ENCODE measurements at places on chromosomes 6 and 20. TPM values are rescaled to one million over a fixed set of nuclear protein-coding genes. Genes with fewer than 3 reads are reported as not detected.

DNA sequence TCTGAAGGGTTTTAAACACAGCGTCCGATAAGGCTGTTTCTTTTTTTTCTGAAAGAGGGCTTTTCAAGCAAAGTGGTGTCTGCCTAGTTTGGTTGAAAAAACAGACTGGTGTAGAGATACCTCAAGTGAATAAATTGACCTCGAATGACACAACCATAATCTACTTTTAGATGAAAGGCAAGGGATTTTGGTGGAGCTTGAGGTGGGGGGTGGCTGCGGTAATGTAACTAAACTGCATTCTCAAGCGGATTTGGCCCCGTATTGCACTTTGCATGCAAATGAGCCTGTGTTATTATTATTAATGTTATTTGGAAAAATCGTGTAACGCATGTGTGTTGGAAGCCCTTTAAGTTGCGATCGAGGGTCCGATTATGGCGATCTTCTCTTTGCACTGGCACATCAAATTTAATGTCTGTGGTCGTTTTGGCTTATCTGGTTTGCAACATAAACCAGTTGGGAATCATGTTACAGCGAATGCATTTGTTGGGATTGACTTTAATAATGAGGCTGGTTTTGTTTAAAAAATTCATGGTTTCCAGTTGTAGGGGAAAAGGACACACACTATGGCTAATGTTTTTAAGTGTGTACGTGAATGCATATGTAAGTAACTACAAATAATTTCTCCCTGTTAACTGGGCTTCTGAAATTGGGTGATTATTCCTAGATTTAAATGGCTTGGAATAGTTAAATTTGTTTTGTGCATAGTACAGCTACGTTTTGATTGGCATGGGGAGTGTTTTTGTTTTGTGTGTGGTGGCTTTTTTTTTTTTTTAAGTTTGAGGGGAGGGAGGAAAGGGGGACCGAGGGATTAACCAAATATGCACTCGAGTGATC, 1.0 kb downstream of the JARID2 start:
- H3K27ac ChIP-seq: peak overlapping the region; percentile 97
- H3K36me3 ChIP-seq: peaks cover 22% of the 10 kb centered on the region
- peak overlapping the region; percentile 100 for H3K4me3 ChIP-seq

DNA sequence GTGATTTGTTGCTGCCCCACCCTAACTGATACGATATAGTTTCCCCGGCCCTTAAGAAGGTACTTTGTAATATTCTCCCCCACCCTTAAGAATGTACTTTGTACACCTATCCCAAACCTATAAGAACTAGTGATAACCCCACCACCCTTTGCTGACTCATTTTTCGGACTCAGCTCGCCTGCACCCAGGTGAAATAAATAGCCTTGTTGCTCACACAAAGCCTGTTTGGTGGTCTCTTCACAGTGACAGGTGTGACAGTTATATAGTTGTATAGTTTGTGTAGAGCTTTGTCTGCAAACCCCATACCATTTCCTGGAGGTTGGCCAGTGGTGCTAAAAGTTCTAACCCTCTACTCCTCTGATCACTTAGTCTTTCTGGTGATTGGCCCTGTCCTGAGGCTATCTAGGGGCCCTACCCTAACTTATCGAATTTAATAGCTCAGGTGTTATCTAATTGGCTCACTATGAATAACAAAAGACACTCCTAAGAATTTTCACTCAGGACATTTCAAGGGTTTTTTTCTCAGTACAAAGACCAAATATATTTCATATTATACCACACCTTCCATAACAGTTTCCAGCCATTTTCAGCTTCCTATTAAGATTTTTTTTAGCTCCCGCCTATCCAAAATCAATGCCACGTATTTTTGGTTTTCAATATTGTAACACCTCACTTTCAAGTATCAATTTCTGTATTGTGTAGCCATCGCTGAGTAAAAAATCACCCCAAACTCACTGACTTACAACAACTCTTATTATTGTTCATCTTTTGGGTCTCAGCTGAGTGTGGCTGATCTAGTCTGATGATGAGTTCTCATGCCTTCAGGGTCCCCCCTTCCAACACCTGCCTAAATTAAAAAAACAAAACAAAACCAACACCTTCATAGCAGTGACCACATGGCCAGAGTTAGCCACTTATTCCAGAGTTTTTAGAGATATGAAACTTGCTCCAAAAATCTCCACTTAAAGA, 9.8 kb upstream of the BTN1A1 start:
- no peak for DNase-seq
- H3K4me1 ChIP-seq: peaks cover 10% of the 10 kb centered on the region
- no peaks in the 10 kb centered on the region for H3K27me3 ChIP-seq
- H3K27ac ChIP-seq: no peak overlapping the region
- H3K36me3 ChIP-seq: no peaks in the 10 kb centered on the region

- peaks cover 10% of the 10 kb centered on the region for H3K36me3 ChIP-seq
- H3K4me3 ChIP-seq: no peak overlapping the region
- no peak for DNase-seq
- no peaks in the 10 kb centered on the region for H3K27me3 ChIP-seq
Observed at GRCh38 chr6:166490671-166491500, 95.6 kb downstream of the RAMACL start.

GRCh38 chr6:166115609-166116008, 52.0 kb downstream of the TBXT start:
- DNase-seq: no peak
- H3K27ac ChIP-seq: no peak overlapping the region
- no peak overlapping the region for H3K4me3 ChIP-seq
- no peaks in the 10 kb centered on the region for H3K4me1 ChIP-seq
- H3K36me3 ChIP-seq: no peaks in the 10 kb centered on the region

GRCh38 chr6:128605961-128606360, 85.6 kb upstream of the PTPRK start:
- no peak overlapping the region for H3K4me3 ChIP-seq
- H3K36me3 ChIP-seq: no peaks in the 10 kb centered on the region
- H3K27me3 ChIP-seq: peaks cover 4% of the 10 kb centered on the region
- H3K4me1 ChIP-seq: peaks cover 5% of the 10 kb centered on the region

DNA sequence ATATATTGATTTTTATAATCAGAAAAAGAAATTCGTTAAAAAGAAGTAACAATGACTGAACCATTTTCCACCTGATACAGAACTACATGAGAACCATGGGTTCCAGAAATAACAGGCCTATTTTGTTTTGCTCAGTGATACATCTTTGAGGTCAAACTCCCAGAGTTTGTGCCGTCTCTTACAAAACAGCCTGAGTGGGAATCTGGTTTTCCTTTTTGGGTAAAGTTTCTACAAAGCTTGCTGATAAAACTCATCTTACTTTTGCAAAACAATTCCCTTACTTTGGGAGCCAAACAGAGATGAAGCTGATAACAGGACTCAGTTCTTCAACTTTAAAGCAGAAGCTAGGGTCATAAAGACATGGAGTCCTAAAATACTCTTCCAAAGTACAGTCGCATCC, 98.7 kb upstream of the FAM8A1 start:
- H3K27ac ChIP-seq: no peak overlapping the region
- no peaks in the 10 kb centered on the region for H3K36me3 ChIP-seq
- H3K4me3 ChIP-seq: no peak overlapping the region

DNA sequence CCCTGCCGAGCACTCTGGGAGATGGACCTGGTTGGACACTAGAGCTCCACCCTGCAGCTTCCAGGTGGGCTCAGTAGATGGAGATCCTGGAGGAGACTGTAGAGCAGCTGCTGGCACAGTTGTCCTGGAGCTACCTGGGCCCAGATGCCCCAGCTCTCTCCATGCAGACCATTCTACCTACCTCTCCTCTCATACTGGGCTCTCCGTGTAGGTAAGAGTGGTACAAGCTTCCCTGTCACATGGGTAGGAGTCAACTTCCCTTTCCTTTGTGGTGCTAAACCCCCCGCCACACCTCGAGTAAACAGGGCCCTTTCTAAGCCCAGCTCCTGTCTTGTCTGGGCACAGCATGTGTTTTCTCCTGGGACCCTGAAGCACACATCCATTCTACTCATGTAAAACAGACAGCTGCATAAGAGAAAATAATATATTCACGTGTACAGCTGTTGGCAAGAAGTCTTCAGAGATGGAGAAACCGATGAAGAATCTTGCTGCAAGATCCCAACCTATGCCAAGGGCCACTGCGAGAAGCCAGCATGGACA, 108.1 kb upstream of the DUSP22 start:
- no peak overlapping the region for H3K4me3 ChIP-seq
- H3K4me1 ChIP-seq: peaks cover 39% of the 10 kb centered on the region
- DNase-seq: no peak
- H3K36me3 ChIP-seq: no peaks in the 10 kb centered on the region
- H3K27ac ChIP-seq: no peak overlapping the region
- H3K27me3 ChIP-seq: peaks cover 4% of the 10 kb centered on the region

The RBBP8NL gene
- total RNA-seq: not detected

The OVOL2 gene
- not detected for total RNA-seq

DNA sequence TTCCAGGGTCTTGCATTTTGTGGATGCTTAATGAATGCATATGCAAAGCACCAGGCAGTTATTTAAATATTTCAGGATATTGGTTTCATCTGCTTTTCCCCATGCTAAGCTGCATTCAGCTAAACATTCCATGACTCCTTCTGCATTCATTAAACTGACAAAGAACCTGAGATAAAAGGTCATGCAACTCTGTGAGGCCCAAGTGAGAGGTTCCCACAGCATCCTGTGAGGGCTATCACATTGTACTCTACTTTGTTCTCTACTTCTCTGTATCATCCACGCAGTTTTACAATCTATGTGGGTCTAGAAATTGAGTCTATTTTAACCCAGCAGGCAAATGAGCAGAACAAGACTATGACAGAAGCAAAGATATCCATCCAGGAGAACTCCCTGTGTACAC, 86.4 kb upstream of the PRSS16 start:
- no peak overlapping the region for H3K4me3 ChIP-seq
- no peaks in the 10 kb centered on the region for H3K27me3 ChIP-seq
- H3K4me1 ChIP-seq: peaks cover 32% of the 10 kb centered on the region
- DNase-seq: no peak
- H3K36me3 ChIP-seq: no peaks in the 10 kb centered on the region
- H3K27ac ChIP-seq: no peak overlapping the region

The ZC3H12D gene
- total RNA-seq: 39.0 TPM

DNA sequence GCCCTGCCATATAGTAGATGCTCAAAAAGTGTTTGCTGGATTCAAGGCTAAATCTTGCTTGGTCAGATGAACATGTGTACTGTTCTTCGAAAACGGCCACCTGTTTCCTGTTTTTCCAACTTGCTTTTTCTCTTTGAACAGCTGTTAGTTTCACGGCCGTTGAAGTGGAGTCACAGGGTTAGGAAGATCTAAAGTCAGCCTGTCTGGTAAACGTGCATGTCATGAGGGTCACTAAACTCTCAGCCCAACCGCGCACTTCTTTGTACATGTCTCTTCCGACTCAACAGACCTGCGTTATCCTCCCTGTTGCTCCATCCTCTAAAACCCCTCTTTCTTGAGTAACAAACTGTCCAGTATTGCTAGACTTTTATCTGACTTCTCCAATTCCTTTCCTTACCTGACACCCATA, 93.2 kb upstream of the MAN1A1 start:
- DNase-seq: no peak
- H3K4me1 ChIP-seq: peaks cover 16% of the 10 kb centered on the region
- peaks cover 2% of the 10 kb centered on the region for H3K36me3 ChIP-seq
- no peaks in the 10 kb centered on the region for H3K27me3 ChIP-seq
- H3K4me3 ChIP-seq: no peak overlapping the region
- no peak overlapping the region for H3K27ac ChIP-seq

The TOX2 gene
- total RNA-seq: 1.7 TPM

The LSM2 gene
- total RNA-seq: 117 TPM

GRCh38 chr6:17892097-17892686, 95.2 kb downstream of the KIF13A start:
- DNase-seq: no peak
- H3K4me1 ChIP-seq: no peaks in the 10 kb centered on the region
- H3K4me3 ChIP-seq: no peak overlapping the region
- no peaks in the 10 kb centered on the region for H3K36me3 ChIP-seq

The TMEM217 gene
- 4.0 TPM for total RNA-seq

DNA sequence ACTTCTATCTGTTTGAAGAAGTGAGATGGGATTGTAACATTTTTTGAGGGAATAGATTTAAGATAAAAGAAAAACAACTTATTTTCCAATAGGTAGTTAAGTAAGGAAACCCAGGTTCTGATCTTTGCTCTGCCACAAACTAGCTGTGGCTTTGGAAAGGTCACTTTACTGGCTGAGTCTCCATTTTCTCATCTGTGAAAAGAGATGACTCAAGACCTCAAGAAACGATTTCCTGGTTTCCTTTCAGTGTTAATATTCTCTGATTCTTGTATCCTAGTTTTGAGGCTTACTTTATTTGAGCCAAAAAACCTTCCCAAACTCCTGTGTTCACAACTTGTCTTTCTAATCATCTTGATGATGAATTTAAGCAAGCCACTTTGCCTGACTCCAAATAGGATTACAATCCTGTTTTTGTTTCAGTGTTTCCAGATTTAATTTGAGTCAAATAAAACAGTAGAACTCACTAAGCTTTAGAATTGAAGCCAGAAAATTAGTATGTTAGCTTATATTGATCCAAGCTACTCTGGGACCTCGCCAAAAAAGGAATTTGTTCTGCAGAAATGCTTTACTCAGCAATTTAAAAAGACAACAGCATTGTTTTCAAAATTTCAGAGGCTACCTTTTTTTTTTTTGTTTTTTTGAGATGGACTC, 51.1 kb downstream of the ENPP1 start:
- no peaks in the 10 kb centered on the region for H3K36me3 ChIP-seq
- H3K4me1 ChIP-seq: peaks cover 3% of the 10 kb centered on the region
- H3K27ac ChIP-seq: no peak overlapping the region
- no peak overlapping the region for H3K4me3 ChIP-seq

The MRPL14 gene
- 42.8 TPM for total RNA-seq

The NHLRC1 gene
- 0.18 TPM for total RNA-seq

DNA sequence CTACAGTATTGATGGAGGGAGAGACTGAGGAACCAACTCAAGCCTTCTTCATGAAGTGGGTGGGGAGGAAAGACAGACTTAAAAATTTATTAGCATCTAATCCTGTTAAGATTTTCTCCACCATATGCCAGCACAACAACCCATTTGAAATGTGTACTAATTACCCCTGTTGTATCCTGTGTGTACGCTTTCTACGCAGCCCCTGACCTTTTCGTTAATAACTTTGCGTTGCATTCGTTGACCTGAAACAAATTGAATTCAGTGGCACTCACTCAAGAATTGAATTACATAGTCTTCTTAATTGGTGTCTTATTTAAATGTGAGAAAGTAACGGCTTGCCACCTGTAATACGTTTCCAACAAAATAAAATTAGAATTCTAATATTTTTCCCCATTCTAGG, 113.9 kb downstream of the LINC00237 start:
- no peak overlapping the region for H3K27ac ChIP-seq
- H3K36me3 ChIP-seq: no peaks in the 10 kb centered on the region
- DNase-seq: no peak
- H3K4me1 ChIP-seq: no peaks in the 10 kb centered on the region
- H3K27me3 ChIP-seq: peaks cover 10% of the 10 kb centered on the region
- no peak overlapping the region for H3K4me3 ChIP-seq

- H3K4me1 ChIP-seq: no peaks in the 10 kb centered on the region
- no peaks in the 10 kb centered on the region for H3K36me3 ChIP-seq
- no peak overlapping the region for H3K4me3 ChIP-seq
- H3K27me3 ChIP-seq: no peaks in the 10 kb centered on the region
- DNase-seq: no peak
Observed at GRCh38 chr20:6070829-6071695, 17.2 kb upstream of the LRRN4 start.

GRCh38 chr20:8330319-8330784, 198.3 kb downstream of the PLCB1 start:
- DNase-seq: no peak
- H3K36me3 ChIP-seq: no peaks in the 10 kb centered on the region
- H3K27me3 ChIP-seq: no peaks in the 10 kb centered on the region
- no peak overlapping the region for H3K4me3 ChIP-seq
- no peak overlapping the region for H3K27ac ChIP-seq

- no peak for DNase-seq
- no peak overlapping the region for H3K4me3 ChIP-seq
Observed at GRCh38 chr6:133242637-133243585, 1.8 kb downstream of the EYA4 start.

The BEND6 gene
- not detected for total RNA-seq

Measured in activated CD8-positive, alpha-beta T cell treated with anti-CD3 and anti-CD28 coated beads for 36 hours (primary cell).